ENCODE measurements at places on chromosomes 1 and 21.

- no peak for DNase-seq
Measured at GRCh38 chr1:203167026-203167912, 8.4 kb downstream of the MYBPH start.

DNA sequence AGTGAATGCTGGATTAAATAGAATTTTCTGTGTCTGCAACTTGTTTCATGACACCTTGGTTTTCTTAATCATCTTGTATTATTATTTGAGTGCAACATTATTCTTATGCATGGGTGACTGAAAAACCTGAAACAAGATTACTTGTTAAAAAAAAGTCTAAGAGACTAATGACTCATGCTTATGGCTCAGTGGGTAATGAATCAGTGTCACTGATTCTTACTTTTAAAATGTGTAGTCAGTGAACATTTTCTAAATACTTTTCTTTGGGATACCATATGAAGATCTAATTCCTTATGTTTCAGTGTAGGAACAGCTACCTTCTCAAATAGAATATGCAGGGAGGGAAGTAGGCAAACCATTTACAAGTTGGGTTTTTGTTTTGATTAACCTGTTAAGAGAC lies 65.5 kb downstream of the PRKAA2 start:
- DNase-seq: no peak

DNA sequence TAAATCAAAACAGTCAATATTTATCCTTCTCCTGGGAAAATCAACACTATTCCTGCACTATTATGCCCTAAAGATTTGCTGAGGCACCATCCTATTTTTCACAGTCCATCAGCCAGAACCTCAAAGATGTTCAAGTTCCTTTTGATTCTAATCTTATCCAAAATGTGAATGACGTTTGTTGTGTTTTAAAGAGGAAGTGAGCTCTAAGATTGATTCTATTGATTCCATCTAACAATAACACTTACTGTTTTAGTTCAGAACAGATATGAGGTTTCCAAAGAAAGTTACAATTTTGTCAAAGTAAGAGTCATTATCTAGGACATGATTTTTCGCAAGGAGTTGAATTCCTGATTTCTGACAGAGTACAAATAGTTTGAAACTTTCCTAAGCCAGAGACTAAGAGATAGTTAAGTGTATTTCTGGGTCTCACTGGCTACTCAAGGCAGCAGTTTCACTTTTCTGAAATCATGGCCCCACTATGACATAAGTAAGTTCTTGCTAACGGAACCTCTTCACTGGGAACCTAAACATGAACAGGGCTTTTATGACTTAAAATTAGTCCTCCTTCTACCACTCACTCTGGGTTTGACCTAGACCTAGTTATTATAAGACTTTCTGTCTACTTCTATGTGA lies 84.7 kb downstream of the LHX9 start:
- no peak for DNase-seq

DNA sequence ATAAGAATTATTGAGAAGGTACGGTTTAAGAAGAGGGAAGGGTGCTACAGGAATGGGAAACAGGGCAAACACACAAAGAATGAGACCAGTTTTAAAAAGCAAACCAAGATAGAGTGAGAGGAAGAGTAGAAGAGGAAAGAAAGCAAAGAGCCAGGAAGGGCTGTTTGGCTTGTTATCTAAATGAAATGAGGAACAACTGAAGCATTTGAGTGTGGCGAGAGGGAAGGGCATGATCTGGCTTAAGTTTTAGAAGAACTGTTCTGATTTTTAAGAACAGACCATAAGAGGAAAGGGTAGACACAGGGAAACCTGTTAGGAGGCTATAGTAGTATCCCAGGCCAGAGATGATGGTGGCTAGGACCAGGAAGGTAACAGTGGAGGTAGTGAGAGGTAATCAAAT lies 73.8 kb downstream of the TUT4 start:
- DNase-seq: no peak

DNA sequence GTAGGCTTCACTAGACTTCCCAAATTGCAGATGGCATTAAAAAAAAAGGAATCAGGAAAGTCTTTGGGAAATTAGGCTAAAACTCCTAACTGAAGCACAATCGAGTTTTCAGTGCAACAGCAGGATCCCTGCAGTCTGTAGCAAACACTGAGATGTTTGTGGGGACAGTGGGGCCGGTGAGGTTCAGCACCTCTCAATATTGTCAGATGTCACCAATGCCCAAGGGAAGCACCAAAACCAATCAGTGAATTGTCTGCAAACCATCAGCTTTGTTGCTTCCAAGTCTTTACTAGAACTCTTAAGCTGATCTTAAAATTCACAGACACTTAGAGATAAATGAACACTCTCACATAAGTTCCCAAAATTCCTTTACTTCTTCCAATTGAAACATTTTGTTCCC lies 2.6 kb downstream of the ERG start:
- no peak for DNase-seq

- no peak for DNase-seq
Measured at GRCh38 chr1:53728702-53729455, 10.1 kb downstream of the GLIS1 start.

DNA sequence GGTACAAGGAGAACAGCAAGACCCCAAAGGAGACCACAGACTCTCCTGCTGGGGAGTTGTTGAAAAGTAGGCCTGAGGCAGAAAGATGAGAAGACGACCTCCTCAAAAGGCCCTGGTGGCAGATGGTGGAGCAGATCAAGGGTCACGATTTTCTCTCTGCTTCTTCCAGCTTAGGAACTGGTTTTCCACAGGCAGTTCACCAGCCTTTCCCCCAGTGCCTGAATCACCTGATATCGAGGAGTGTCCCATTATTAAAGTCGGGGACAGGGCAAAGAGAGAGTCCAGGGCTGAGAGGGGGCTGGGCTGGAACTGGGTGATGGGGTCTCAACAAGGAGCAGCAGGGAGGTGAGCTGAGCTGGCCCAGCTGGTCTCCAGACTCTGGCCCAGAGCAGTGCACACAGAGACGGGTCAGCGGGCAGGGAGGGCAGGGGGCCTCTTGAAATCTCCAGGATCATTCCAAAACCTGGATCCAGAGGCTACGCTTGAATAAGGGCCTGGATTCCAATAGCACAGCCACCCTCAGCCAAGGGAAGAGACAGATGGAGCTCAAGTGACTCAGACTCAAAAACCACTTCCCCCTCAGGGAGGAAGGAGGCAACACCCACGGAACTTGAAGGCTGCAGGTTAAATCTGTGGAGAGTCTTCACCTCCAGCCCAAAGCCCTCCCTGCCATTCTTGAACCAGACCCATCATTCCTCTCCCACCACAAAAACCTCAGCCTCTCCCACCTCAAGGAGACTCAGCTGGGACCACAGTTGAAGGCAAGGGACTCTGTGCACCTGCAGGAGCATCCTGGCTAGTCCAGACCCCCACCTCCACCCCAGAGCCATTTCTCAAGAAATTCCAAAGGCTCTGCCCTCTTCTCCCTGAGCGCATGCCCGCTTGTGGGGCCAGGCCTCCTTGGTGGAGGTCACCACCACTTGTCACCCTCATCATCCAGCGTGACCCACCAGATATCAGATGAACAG lies at the start of gene S100A5:
S100A5 (minus strand) TSS at position 541 of the 968 bp plus-strand sequence. CDS start 743 bp downstream, outside the sequence.
- peak; percentile 61 for DNase-seq

DNA sequence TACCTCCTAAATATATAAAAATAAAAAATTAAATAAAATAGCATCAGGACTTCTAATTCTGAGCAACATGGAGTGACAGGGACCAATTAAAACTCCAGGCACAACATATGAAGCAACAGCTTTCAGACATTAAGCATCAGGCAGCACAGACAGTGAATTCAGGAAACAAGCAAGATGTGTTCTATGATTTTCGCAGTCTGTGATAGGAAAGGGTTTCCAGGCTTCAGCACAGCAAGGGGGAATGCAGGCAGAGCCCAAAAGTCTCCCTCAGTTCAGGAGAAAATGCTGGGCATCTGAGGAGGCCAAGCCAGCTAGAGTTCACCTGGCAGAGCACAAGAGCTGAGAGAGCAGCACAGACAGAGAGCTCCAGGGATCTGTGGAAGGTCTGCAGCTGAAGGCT lies 22.2 kb upstream of the CTTNBP2NL start:
- DNase-seq: no peak

GRCh38 chr1:19759740-19760089 lies 40.0 kb downstream of the TMCO4 start:
- no peak for DNase-seq

- no peak for DNase-seq
Measured at GRCh38 chr21:45182958-45183357, 104.7 kb downstream of the POFUT2 start.

GRCh38 chr21:34092262-34092921 lies 19.0 kb downstream of the MRPS6 start:
- no peak for DNase-seq

DNA sequence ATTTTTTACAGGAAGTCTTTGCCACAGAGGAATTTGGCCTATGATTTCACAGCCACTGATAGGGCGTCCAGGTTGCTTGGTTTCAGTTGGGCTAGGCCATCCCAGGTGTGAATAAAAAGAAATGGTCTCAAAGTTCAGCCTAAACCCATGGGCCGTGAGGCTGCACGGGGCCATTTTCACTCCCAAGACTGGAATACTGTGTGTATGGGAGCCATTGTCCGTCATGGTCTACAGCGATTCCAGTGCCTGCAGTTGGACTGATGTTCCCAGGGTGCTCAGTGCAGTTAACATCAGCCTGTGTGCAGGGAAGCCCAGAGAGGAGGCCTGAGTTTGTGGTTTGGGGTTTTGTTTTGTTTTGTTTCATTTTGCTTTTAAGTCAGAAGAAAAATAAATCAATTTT lies 133.2 kb downstream of the ADSS2 start:
- no peak for DNase-seq

- no peak for DNase-seq
Measured at GRCh38 chr1:13790290-13791030, 90.5 kb downstream of the PRDM2 start.

- DNase-seq: no peak
Measured at GRCh38 chr1:218034468-218034867, 250.6 kb upstream of the RRP15 start.

DNA sequence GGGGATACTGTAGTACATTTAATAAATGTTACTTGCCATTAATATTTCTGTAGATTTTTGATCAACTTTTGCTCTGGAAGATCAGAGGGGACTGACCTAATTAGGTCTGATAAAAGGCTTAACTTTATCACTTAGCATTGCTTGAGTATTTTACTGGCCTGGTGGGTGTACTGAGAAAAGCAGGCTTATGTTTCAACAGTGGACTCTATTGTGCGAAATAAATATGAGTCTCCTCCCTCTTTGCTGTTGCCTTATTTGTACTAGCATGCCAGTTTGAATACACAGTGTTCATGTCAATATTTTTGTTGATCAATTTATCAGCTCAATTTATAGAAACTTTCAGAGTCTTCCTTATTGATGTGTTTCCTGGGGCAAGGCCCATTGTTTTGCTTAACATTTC lies 49.1 kb downstream of the EBNA1BP2 start:
- no peak for DNase-seq

DNA sequence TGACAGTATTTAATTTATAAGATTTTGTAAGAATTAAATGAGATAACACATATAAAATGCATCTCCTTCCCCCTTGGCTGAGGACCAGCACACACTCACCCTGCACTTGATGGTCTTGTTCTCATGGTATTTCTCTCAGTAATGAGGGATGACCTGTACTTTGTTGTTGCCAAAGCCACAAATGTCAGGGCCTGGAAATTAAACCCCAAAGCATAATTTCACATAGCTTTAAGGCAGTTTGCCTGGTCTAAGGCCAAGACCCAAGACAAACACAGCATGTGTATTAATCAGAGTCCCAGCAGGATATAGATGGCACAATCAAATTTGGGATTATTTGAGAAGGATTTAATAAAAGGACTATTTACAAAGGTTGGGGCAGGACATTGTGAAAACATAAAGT lies 48.6 kb upstream of the EPS15 start:
- DNase-seq: no peak

DNA sequence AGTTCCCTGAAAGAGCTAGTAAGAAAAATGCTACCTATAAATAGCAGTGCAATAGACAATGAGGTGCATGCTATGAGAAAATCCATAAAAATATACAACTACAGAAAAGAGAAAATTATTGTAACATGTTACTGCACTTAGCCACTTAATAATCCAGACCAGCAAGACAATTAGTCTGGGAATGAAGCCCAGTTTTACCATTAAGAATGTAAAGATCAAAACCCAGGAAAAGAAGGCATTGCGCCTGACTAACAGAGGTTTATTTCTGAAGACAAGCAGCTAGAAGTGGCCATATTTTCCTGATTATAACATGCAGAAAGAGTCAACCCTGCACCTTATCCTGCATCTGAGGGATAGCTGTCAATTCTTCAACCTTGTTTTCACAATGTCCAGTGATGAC lies 276.4 kb upstream of the PRMT6 start:
- DNase-seq: no peak

DNA sequence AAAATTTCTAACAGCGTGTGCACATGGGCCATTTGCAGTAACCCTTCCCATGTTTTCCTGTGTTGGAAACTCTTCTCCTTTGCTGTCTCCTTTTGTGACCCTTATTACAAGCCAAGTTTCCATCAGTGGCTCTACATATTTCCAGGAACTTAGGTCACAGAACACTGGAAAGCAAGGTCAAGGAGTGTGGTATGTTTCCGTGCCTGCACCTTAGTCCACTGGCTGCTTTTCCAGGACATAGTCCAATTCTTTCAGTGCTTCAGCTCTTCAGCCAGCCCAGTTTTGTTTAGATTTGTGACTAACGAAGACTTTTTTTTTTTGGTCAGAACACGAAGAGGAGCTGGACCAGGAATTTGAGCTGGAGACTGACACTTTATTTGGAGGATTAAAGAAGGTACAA lies 33.8 kb downstream of the HHAT start:
- no peak for DNase-seq

- no peak for DNase-seq
Measured at GRCh38 chr1:102098536-102098935, 101.8 kb upstream of the OLFM3 start.

GRCh38 chr1:190608282-190608681 lies 130.6 kb upstream of the BRINP3 start:
- no peak for DNase-seq

- DNase-seq: no peak
Measured at GRCh38 chr1:240608707-240609106, 3.2 kb downstream of the GREM2 start.

GRCh38 chr1:165481820-165482532 lies 37.0 kb upstream of the RXRG start:
- peak; percentile 19 for DNase-seq

DNA sequence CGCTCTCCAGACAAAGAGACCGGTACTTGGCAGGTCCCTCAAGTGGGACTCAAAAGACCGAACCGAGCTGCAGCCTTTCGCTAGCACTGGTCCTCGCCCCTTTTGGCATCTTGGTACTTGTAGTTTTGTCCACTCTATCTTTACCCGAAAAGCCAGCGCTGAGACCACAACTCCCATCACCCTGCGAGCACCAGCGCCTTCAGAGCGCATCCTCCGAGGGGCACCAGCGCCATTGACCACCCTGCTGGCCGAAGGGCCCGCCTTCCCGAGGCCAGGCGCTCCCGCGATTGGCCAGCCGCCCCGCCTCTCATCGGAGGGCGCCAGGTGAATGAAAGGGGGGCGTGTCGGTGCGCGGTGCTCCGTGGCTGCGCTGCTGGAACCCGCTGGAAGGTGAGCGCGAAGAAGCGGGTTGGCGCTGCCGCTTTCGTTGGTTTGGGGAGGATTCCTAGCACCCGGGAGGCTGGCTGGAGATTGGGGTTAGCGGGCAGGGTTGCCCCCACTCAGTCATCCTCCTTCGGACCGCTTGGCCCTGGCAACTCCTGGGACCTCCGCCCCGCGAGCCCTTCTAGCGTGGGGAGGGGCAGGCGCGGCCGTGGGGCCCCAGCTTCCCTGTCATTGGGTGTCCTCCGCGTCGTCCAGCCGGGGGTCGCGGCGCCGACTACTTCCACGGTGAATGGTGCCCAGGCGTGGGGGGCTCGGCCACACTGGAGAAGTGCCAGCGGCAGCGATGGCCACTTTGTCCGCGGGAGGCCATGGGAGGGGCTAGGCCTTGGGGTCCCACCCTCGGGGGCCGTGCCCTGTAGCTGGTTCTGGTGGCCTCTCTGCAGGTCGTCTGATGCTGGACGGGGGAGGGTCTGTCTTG lies at the start of gene ZBTB8B:
ZBTB8B (plus strand) TSS at position 357 of the 862 bp plus-strand sequence. CDS start 5,553 bp downstream, outside the sequence.
- DNase-seq: peak; percentile 31

Measured in stimulated activated CD4-positive, alpha-beta T cell treated with anti-CD3 and anti-CD28 coated beads, Interleukin-4, amount 100 ng/mL, for 24 hours (primary cell).